Thoracic aorta endothelial cell (primary cell): ENCODE measurements at places on chromosomes 3 and 15. TPM values are rescaled to one million over a fixed set of nuclear protein-coding genes. Genes with fewer than 3 reads are reported as not detected.

The RTP3 gene
- not detected in 2 replicates for total RNA-seq

The STRIT1 gene
- total RNA-seq, result not detected in 2 replicates

The CXCR6 gene
- not detected in 2 replicates for total RNA-seq

The SNRPN gene
- total RNA-seq, result 91.8 and 126 TPM in 2 replicates

The CYP1A2 gene
- not detected in 2 replicates for total RNA-seq

The GABRA5 gene
- not detected in 2 replicates for total RNA-seq

The CPB1 gene
- total RNA-seq, result not detected in 2 replicates

The TRIM42 gene
- not detected in 2 replicates for total RNA-seq

The ATP10A gene
- total RNA-seq, result under 0.01 TPM in 2 replicates

The FURIN gene
- 64.8 and 101 TPM in 2 replicates for total RNA-seq

The AMIGO3 gene
- total RNA-seq, result 0.14 TPM in 1 of 2 replicates, not detected in the other

The ACP3 gene
- total RNA-seq, result 0.13 TPM in 1 of 2 replicates, not detected in the other
